ENCODE measurements at places on chromosomes 16 and 17.

GRCh38 chr17:80068301-80069222 is 32.1 kb downstream of the CCDC40 start:
- DNase-seq, result no peak

GRCh38 chr17:15965528-15965927 is 20.6 kb downstream of the ADORA2B start:
- no peak for DNase-seq

GRCh38 chr17:28712032-28712704 is 480 bp upstream of the PROCA1 start:
- no peak for DNase-seq

DNA sequence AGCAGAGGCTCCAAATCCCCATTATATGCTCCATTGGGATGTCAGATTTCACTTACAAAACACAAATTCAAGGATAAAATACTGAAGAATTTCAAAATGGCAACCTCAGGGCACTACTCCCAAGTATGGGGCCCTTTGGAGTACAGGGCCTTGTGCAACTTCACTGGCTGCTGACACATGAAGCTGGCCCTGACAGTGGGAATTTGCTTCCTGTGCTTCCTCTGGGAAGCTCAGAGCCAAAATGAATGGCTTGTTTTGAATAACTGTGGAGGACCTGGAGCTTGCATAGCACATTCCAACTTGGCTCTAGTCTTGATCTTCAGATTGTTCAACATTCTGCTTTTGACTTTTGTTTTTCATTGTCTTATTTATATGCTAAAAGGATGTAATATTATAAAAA is 52.3 kb upstream of the HNF1B start:
- no peak for DNase-seq

- DNase-seq, result no peak
These were observed 113.4 kb downstream of the AMFR start for GRCh38 chr16:56312028-56312300.

GRCh38 chr16:77169650-77170236 is 21.2 kb upstream of the MON1B start:
- no peak for DNase-seq

DNA sequence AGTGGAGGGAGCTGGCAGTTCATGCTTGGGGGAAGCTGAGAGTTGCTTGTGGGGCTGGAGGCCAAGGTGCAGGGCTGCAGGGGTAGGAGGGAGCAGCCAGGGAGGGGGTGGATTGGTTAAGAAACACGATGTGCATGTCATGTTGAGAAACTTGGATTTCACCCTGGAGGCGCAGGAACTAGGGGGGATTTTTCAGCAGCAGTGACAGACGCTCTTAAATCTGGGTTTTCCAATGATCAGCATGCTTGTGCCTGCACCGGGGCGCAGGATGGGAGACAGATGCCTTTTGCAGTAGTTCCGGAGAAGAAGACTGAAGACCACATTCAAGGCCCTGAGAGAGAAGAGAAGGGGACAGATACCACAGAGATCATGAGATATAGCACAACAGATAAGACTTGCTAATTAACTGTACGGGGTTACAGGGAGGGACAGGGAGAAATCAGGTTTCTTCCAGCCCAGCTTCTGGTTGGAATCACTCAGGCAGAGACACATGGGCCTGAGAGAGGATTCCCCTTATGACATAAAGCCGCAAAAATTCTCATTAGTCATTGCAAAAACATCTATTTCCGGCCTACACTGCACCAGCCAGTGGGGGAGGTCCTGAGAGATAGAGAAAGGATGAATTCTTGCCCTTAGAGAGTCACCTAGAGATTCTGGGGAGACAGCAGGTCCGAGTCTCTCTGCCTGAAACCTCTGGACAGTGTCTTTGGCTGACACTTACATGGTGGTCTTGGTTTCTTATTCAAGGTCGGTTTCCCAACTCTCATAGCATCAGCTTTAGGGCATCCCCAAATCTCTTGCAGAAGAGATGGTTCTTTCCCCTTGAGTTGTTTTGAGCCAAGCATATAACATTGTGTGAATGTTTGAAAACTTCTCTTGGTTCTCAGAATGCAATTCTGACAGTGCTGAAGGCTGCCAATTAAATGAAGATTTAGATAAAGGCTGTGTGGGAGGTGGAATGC is 27.1 kb downstream of the CDH13 start:
- DNase-seq, result peak; percentile 40

DNA sequence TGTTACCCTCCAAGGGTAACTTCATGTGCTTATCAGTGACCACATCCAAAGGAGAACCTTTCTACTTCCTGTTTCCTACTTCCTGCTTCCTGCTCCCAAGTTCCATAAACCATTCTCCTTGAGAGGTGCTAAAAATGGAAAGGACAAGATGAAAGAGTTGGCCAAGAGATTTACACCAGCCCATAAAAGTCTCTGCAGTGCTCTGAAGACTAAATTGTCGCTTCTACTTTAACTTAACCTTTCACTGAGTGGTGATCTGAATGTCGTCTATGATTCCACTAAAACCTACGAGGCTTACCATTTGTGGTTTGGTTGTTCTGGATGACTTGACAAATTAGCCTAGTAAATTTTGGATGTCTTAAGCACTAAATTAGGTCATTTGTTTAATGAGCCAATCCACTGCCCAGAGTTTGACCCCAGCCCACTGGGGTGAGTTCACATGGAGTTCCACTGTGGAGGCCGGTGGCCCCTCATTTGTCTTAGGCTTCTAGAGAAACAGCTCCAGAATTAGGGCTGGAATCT is 333.1 kb downstream of the FOXL1 start:
- DNase-seq, result no peak

- no peak for DNase-seq
These were observed 249.8 kb upstream of the MAF start for GRCh38 chr16:79850348-79850747.

- no peak for DNase-seq
These were observed 581.4 kb downstream of the CDH11 start for GRCh38 chr16:64540434-64540833.

GRCh38 chr16:17367923-17368322 is 102.8 kb downstream of the XYLT1 start:
- DNase-seq, result no peak

GRCh38 chr16:9251026-9251425 is 159.6 kb downstream of the HAPSTR1 start:
- no peak for DNase-seq

DNA sequence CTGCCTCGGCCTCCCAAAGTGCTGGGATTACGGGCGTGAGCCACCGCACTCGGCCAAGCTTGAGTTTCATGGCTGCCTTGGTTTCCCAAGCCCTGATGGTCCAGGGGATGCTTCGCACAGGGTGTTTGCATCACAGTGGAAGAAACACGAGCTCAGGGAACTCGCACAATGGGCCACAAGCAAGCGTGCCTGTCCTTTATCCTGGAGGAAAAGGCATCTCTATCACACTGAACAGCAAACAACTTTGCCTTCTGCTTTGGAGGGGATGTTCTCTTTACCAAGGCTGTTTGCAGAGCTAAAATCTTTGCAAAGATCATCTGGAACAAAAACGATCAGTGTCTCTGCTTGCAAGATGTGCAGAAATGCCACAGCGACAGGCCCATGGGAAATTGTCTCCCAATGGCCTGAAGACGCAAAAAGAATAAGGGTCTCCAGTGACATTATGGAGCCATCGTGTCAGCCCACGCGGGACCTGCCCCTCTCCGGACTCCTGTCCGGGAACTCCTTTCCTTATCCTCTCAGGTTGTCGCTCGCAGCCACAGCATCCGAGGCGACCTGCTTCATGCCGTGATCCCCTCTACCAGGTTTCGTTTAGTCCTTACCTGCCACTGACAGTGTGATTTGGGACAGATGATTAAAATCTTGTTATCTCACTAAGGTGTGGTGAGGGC is 44.1 kb upstream of the CBFA2T3 start:
- DNase-seq, result no peak

All from SW 1271 (cell line).